Stimulated activated CD4-positive, alpha-beta T cell treated with anti-CD3 and anti-CD28 coated beads, Interleukin-12 subunit alpha, Interleukin-12 subunit beta, amount 100 ng/mL, for 4 hours (primary cell): ENCODE measurements at places on chromosomes 12 and 14.

- DNase-seq = no peak
Observed at GRCh38 chr14:72755766-72756165, 138.1 kb downstream of the DPF3 start.

- DNase-seq = no peak
Observed at GRCh38 chr14:26775765-26776563, 178.1 kb upstream of the NOVA1 start.

DNA sequence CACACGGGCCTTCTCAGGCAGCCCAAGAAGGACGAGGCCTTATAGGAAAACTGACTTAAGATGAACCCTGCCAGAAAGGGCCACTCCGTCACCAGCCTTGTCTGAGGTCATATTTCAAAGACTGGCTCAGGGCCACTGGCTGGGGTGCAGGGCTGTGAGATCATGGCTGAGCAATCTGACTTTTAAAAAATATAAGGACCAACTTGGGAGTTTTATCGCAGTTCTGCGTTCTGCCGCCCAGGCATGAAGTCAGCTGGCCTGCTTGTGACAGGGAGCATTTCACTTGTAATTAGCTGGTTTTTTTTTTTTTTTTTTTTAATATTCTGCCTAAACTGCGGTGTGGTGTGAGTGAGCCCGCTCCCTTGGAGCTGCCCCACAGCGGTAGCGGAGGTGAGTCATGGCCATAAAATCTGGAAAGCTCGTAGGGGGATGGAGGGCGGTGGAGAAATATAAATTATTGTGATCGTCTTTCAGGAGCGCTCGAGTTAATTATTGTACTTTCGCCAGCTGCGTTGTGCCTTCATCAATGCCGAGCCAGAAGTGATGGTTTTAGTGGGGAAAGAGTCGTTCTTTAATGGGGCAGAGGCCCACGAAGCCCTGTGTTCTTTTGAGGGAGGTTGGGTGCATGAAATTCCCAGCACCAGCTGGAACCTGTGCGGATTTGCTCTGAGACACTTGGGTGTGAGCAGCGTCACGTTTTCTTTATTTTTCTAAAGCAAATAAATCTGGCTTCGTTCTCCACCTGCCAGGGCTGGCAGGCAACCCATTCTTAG is 231.9 kb downstream of the C12orf75 start:
- DNase-seq = no peak

DNA sequence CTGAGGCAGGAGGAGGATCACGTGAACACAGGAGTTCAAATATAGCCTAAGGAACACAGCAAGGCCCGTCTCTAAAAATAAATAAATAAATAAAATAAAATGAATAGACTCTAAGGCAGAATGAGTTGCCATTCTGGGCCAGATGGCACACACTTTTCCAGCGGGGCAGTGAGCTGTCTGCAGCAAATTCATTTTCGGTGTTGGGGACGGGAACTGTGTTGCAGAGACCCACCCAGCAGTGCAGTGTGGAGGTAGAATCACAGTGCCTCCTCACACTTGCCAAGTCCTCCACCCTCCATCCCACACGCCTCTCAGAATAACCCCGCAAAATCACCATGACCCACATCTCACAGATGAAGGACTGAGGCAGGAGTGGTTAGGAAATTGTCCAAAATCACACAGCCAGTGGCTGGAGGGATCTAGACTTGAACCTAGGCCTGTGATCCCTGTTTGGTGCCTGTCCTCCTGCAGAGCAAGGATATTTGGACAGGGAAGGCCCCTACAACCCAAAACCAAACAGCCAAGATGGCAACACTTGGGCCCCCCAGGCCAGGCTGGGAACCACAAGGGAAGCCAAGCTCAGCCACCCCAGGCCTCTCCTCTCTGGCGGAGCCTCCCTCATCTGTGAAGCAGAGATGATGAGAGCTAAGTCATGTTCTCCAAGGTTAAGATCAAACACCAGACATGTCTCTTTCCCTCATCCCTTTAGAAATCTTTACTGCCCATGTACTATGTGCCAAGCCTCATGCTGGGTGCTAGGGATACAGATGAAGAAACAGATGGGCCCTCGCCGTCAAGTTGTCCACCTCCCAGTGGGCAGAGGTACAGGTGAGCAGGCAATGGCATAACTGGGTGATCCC is 152.7 kb downstream of the DPF3 start:
- DNase-seq = no peak

GRCh38 chr12:59708064-59708463 is 112.2 kb downstream of the SLC16A7 start:
- DNase-seq = no peak

GRCh38 chr12:70260646-70261045 is 17.4 kb downstream of the CNOT2 start:
- no peak for DNase-seq

DNA sequence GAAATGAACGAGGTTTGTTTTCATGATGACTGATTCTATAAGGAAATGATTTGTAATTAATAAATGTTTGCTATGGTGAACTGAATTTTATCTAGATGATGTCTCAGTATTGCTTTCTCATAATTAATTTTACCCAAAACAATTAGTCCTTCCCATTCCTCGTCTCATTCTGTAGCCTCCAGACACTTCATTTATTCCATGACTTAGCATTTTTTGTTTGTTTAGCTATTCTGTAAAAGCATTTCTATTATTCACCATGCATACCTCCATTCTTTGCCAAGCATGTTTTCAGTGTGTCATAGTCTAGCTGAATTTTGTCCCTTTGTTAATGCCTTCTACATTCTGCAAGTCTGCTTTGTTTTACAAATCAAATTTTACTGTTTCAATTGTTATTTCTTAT is 137.4 kb upstream of the RPL10L start:
- no peak for DNase-seq

DNA sequence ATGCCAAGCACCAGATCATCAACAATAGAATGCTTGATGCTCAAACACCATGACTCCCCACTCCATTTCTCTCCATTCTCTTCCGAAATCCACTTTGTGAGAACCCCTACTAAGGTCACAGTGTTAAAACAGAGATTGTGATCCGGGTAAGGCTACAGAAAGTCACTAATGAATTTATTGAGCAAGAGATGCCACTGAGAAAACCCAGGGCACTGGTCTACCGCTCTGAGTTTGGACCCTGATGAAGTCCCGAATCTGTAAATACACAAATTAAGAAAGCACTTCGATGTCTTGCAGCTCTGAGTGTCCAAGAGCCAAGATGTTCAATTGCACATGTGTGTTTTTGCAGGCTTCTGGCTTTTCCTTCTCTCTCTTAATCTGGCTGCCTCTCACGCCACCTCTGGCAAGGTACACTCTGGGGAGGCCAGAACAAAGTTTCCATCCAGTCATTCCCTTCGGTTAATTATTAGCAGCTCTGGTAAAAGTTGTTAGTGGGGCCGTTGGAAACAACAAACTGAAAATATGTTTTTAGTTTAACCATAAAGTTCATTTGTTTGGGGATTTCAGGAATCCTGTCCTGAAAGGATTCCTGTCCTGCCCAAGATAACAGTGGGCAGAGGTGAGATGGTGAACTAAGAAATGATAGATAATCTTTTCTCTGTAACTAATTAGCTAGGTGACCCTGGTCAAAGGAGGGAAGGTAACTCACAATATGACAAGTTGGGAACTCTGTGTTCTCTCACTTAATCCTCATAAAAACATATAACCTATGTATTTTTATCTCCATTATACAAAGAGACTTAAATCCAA is 75.4 kb downstream of the BTG1 start:
- no peak for DNase-seq

DNA sequence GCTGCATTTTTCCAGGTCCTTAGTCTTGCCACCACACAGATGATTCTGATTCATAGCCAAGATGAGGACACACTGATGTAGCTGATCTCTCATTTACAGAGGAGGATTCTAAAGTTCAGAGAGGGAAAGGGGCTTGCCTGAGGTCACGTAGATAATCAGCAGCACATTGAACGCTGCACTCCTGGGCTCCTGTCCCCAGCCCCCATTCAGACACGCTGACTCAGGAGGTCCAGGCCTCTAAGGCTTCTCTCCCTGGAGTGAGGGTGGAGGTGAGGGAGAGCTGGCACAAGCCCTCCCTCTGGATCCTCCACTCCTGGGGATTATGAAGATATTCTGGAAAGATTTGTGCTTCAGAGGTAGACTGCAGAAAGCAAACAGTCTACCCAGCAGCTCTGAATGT is 10.3 kb downstream of the NFATC4 start:
- DNase-seq = no peak

GRCh38 chr14:66228267-66228970 is 257.8 kb upstream of the CCDC196 start:
- no peak for DNase-seq

GRCh38 chr14:72565149-72565559 is 328.7 kb downstream of the DPF3 start:
- DNase-seq = no peak

- no peak for DNase-seq
Observed at GRCh38 chr12:121697093-121697698, 15.4 kb upstream of the TMEM120B start.

DNA sequence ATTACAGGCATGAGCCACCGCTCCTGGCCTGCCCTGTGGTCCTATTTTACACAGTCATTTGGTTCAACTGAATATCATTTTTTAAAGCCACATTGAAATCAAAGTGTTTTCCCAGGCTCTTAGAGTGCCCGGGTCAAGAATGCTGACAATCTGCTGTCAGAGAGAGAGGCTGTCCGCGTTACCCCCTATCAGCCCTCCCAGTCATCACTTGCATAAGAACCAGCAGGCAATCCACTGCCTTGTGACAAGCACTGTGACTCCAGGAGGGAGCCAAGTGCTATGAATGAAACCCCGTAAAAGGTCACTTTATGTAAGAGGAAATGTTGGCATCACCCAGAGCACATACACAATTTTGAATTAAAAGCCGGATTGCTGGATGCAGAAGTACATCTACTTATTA is 13.5 kb downstream of the PHLDA1 start:
- DNase-seq = no peak

DNA sequence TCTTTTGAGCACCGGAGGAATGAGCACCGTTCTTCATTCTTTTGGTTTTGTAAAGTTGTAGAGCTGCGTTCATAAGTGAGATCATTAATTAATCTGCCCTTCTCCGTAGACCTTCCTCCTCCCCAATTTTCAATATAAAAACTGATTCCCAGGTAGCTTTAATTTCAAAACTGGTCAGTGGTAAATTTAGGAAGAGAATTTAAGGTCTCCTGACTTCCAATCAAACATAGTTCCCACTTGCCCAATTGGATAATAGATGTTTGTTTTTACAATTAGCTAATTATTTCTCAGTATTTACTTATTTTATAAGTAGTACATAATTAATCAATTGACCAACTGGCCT is 27.2 kb upstream of the YBX3 start:
- DNase-seq = no peak

DNA sequence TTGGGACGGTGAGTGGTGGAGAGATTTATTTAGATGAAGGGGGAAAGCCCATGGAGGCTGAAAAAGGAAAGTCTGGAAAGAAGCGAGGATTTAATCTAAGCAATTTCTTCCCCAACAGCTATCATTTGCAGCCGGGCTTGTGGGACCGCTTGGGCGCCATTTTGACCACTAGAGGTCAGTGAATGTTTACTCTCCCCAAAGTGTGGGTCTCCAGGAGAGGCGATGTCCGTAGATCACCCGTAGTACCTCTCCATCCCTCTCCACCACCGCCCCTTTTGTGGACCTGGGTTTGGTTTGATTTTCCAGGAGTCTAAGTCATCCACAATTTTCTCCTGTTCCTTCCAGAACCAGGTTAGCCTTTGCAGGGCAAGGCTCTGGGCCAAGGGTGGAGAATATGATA is 91.2 kb upstream of the PARP11 start:
- DNase-seq = no peak

DNA sequence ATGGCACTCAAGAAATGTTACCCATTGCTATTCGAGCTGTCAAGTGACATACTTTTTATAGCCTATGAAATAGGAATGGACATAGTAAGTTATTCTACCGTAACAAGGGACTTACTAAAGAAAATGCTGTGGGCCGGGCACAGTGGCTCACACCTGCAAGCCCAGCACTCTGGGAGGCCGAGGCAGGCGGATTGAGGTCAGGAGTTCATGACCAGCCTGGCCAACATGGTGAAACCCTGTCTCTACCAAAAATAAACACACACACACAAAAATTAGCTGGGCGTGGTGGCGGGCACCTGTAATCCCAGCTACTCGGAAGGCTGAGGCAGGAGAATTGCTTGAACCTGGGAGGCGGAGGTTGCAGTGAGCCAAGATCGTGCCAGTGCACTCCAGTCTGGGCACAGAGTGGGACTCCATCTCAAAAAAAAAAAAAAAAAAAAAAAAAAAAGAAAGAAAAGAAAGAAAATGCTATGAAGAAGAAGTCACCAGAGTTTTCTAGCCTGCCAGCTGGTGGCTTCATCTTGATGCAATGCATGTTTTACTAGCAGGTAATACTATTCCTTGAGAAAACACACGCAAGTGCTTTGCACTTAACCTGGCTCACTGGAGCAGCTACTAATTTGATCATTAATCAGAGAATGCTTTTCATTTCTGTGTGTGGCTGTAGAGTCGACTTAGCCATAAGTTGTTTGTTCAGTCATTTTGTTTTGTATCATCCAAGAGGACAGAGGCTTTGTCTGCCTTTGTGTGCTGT is 166.7 kb upstream of the MYL2 start:
- no peak for DNase-seq

DNA sequence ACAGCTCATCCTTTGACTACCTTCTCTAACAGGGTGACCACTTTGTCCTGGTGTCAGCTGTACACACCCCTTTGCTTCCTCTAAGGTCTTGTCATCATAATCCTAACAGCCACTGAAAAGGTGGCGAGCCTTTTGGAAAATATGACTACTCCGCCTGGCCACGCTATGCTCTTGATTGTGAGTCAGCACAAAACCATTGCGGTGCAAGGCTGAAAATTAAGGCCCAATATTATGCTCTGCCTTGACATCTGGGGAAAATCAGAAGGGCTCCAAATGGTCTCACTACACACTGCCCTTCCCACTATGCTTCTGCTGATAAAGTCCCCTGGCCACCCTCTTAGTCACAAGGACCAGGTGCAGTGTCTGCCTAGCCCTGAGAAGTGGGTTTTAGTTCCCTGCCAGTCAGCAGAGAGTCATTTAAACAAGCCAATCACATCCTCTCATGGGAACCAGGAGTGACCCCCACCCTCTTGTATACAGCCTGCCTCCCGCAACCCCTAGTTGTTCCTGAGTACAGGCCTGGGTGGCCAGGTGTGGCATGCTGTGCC is 34.3 kb downstream of the FGD6 start:
- no peak for DNase-seq

- no peak for DNase-seq
Observed at GRCh38 chr12:69331909-69332684, 16.1 kb upstream of the LYZ start.

DNA sequence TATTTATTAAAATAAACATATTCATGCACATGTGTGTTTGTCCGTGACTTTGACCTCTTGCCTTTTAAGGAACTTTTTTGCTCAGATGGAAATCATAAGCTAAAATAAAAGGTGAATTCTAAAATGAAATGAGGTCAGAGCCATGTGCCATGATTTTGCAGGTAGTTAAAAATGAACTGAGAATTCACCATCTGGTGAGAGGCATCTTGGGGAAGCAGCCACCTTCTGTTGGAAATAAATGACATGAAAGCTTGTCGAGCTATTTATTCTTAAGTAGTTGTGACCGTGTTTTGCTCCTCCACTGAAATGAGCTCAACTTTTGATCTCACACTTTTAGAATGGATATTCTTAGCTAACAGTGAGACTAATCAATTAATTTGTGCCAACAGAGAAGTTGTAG is 56.8 kb upstream of the CNOT2 start:
- DNase-seq = no peak

GRCh38 chr14:105880616-105881015 is 354.2 kb downstream of the TMEM121 start:
- DNase-seq = no peak

GRCh38 chr14:94345344-94346064 is 22.4 kb upstream of the SERPINA6 start:
- no peak for DNase-seq
